Right ventricle myocardium inferior (tissue), 1 donor: ENCODE measurements at places on chromosomes 2 and 18. TPM values are rescaled to one million over a fixed set of nuclear protein-coding genes. Genes with fewer than 3 reads are reported as not detected.

Gene MYCN
- 0.54 TPM for total RNA-seq

Gene CCDC121
- 6.2 TPM for total RNA-seq

Gene ACTR3
- 115 TPM for total RNA-seq

Gene MOGAT1
- total RNA-seq, result 0.38 TPM

Gene COL5A2
- 10.5 TPM for total RNA-seq
